Natural killer cell (primary cell): ENCODE measurements at places on chromosomes 3 and 15. TPM values are rescaled to one million over a fixed set of nuclear protein-coding genes. Genes with fewer than 3 reads are reported as not detected.

Gene ANKRD28
- 99.7 TPM for total RNA-seq

- H3K4me1 ChIP-seq, result no peaks in the 10 kb centered on the region
- H3K27ac ChIP-seq, result no peak overlapping the region
- DNase-seq, result no peak
- H3K27me3 ChIP-seq, result no peaks in the 10 kb centered on the region
- H3K36me3 ChIP-seq, result no peaks in the 10 kb centered on the region
Measured at GRCh38 chr3:40691452-40691861, 166.7 kb downstream of the ZNF621 start.

DNA sequence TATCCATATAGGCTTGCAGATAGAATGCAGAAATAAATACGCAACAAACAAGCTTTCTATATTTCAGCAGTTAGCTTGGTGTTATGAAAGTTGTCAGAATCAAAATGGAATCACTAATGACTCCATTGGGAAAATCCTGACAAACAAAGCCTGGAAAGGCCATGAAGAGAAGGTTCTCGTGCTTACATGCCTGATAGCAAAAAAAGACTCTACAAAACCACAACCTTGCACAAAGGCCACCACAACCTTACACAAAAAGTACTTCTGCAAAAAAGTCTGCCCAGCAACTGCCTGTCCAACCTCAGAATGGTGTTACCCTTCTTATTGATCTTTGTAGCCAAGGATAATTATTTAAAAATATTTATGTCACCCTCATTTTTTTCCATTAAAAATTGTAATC is 14.4 kb upstream of the PLSCR1 start:
- no peaks in the 10 kb centered on the region for H3K36me3 ChIP-seq
- H3K27me3 ChIP-seq, result no peaks in the 10 kb centered on the region
- H3K4me1 ChIP-seq, result no peaks in the 10 kb centered on the region
- H3K4me3 ChIP-seq, result no peak overlapping the region

GRCh38 chr3:63926309-63926708 is 14.1 kb upstream of the SCAANT1 start:
- no peaks in the 10 kb centered on the region for H3K4me1 ChIP-seq
- H3K27ac ChIP-seq, result no peak overlapping the region
- H3K36me3 ChIP-seq, result peaks cover 13% of the 10 kb centered on the region
- no peaks in the 10 kb centered on the region for H3K27me3 ChIP-seq

GRCh38 chr3:98560911-98561310 is 29.1 kb downstream of the GPR15 start:
- no peak overlapping the region for H3K4me3 ChIP-seq
- peaks cover 36% of the 10 kb centered on the region for H3K4me1 ChIP-seq
- no peaks in the 10 kb centered on the region for H3K36me3 ChIP-seq
- no peak overlapping the region for H3K27ac ChIP-seq
- no peaks in the 10 kb centered on the region for H3K27me3 ChIP-seq
- no peak for DNase-seq

GRCh38 chr15:37880009-37880834 is 54.2 kb upstream of the TMCO5A start:
- H3K4me1 ChIP-seq, result no peaks in the 10 kb centered on the region
- H3K4me3 ChIP-seq, result no peak overlapping the region
- no peaks in the 10 kb centered on the region for H3K36me3 ChIP-seq
- DNase-seq, result no peak
- peaks cover 4% of the 10 kb centered on the region for H3K27me3 ChIP-seq

DNA sequence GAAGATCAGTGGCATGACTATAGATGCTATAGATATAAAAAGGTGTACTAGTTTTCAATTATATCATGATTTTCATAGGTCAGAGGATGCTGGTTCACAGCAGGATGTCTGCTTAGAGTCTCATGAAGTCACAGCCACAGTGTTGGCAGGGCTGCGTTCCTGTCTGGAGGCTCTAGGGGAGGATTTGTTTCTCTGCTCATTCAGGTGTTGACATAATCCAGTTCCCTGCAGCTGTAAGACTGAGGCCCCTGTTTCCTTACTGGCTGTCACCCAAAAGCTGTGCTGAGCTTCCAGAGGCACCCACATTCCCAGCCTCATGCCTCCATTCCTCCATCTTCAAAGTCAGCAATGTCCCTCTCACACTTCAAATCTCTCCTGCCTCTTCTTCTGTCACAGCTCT is 170.7 kb downstream of the OCA2 start:
- no peak overlapping the region for H3K4me3 ChIP-seq
- H3K27ac ChIP-seq, result no peak overlapping the region
- DNase-seq, result no peak
- H3K36me3 ChIP-seq, result no peaks in the 10 kb centered on the region
- no peaks in the 10 kb centered on the region for H3K4me1 ChIP-seq

DNA sequence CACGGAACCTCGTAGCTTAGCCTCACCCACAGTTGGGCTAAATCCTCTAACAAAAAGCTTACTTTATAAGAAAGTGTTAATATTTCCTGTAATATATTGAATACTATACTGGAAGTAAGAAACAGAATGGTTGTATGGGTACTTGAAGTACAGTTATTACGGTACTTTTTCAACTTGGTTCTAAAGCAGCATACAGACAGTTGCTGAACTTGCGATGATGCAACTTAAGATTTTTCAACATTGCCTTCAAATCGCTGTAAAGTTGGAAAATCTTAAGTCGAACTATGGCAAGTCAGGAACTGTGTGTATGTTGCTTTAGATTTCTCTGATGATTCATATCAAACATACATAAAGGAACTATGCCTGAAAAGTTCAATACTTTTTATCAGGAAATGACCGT is 204.4 kb upstream of the C2CD4B start:
- H3K36me3 ChIP-seq, result no peaks in the 10 kb centered on the region
- H3K27ac ChIP-seq, result no peak overlapping the region
- no peaks in the 10 kb centered on the region for H3K4me1 ChIP-seq
- H3K27me3 ChIP-seq, result no peaks in the 10 kb centered on the region
- H3K4me3 ChIP-seq, result no peak overlapping the region
- no peak for DNase-seq

GRCh38 chr15:26157081-26157480 is 294.0 kb upstream of the ATP10A start:
- H3K27me3 ChIP-seq, result no peaks in the 10 kb centered on the region
- no peaks in the 10 kb centered on the region for H3K4me1 ChIP-seq
- H3K36me3 ChIP-seq, result no peaks in the 10 kb centered on the region
- no peak overlapping the region for H3K4me3 ChIP-seq

DNA sequence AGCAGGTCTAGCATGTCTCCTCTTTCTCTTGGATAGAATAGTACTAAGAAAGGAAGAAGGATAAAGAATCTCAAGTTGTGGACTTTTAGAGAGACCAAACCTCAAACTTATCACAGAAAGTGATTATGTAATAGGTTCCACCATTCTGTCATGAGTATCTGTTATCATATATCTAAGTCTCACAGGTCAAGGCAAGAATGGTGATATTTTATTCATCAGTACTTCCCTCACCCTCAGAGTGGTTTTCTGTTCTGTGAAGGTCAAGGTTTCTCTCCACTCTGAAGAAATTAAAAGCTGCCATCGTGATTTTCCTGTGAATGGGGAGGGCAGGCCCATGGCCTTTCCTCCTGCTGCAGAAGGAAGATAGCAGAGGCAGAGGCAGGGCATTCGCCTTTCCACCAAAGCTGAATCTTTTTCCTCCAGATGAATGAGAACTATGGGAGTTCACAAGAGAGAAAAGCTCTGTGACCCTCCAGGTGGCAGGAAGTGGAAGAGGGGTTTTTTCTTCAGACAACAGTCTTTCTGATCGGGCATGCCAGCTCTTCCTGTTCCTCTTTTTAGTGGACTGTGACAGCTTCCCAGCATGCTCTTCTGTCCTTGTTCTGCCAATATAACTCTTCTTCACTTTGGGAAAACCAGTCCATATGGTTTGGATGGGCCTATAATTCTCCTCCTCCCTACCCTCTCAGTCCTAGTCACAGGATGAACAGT is 37.1 kb upstream of the CCK start:
- H3K27me3 ChIP-seq, result no peaks in the 10 kb centered on the region
- H3K4me3 ChIP-seq, result no peak overlapping the region
- no peaks in the 10 kb centered on the region for H3K4me1 ChIP-seq
- H3K27ac ChIP-seq, result peak overlapping the region; percentile 6
- H3K36me3 ChIP-seq, result no peaks in the 10 kb centered on the region
